Activated naive CD4-positive, alpha-beta T cell treated with anti-CD3 and anti-CD28 coated beads, Interleukin-2, amount 50 U/mL, for 16 hours (primary cell): ENCODE measurements at places on chromosomes 6 and 20.

DNA sequence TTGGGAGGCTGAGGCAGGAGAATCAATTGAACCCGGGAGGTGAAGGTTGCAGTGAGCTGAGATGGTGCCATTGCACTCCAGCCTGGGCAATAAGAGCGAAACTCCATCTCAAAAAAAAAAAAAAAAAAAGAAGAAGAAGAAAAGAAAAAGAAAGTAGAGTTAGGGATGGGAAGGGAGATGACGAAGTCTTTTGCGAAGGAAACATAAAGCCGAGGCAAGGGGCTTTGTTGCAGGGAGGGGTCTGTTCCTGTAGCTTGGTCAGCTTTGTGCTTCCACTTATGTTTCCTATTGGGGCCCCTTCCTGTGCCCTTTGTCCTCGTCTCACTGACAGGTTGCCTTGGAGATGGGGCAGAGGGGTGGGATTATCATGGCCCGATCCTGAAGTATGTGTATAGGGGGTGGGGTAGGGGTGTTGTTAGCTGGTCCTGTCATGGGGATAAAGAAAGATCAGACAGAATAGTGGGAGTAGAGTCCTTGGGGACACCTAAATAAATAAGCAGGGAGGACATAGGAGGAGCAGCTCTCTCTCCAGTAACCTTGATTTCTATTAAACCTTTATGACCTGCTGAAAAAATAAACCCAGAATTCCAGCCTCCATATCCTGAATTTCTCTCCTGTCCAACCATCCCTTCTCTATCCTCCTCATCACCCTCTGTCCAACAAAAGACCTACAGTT, 1.1 kb upstream of the CLIC1 start:
- DNase-seq: no peak

DNA sequence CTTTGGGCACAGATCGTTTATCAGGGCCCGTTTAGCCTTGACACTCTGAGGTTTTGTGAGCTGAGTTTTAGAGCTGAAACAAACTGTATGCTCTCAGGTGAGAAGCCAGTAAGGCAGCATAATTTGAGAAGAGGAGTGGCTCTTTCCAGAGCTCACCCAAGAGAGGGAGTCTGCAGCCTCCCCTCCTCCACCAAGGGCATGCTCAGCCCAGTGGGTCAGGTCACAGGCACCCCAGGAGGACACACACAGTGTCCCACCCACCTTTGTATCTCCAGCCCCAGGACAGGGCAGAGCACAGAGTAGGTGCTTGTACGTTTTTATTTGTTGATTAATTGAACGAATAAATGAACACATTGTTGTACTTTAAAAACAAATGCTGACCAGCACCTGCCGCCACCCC, 3.4 kb downstream of the TSPO2 start:
- no peak for DNase-seq

DNA sequence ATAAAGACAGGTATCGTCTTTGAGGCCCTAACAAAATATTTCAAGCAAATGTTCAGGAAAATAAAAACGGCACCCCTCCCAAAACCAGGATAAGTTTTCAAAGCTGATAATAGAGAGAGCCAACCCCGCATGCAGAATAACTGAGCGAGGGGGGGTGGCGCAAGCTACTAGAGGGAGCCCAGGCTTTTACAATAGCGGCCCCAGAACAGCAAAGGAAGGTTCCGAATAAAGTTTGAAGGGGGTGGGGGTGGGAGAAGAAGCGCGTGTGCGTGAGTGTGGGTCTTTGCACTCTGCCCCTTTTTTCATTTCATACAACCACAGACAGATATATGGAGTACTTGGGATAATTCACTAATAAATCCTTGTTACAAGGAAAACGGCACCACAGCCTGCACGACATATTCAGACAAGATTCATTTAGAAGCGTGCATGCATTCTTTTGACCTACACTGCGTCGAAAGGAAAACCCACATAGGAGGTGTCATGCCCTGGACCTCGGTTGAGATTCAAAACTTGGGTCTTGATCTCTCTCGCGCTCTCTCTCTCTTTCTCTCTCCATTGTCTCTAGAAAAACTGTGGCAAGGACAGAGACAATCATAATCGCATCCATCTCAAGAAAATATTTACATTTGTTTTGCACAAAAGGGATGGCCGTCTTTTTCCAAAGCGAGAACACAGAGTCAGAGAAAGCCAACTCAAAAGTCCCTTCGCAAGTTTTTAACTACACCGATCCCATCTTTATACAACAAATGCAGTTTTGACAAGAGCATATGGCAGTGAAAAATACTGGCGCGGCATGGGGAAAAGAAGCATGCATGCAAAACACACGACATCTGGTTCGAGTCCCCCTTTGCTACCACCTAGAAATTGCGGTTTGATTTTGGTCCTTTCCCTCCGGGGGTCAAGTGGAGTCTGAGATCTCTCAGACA, 1.6 kb downstream of the OLIG3 start:
- no peak for DNase-seq

GRCh38 chr20:16438100-16438499, 135.1 kb downstream of the KIF16B start:
- DNase-seq: no peak

GRCh38 chr6:2232445-2232844, 13.0 kb downstream of the GMDS start:
- DNase-seq: no peak

- no peak for DNase-seq
Observed at GRCh38 chr6:153208706-153209105, 77.6 kb upstream of the RGS17 start.

- no peak for DNase-seq
Observed at GRCh38 chr20:1431158-1431557, 35.5 kb downstream of the NSFL1C start.

DNA sequence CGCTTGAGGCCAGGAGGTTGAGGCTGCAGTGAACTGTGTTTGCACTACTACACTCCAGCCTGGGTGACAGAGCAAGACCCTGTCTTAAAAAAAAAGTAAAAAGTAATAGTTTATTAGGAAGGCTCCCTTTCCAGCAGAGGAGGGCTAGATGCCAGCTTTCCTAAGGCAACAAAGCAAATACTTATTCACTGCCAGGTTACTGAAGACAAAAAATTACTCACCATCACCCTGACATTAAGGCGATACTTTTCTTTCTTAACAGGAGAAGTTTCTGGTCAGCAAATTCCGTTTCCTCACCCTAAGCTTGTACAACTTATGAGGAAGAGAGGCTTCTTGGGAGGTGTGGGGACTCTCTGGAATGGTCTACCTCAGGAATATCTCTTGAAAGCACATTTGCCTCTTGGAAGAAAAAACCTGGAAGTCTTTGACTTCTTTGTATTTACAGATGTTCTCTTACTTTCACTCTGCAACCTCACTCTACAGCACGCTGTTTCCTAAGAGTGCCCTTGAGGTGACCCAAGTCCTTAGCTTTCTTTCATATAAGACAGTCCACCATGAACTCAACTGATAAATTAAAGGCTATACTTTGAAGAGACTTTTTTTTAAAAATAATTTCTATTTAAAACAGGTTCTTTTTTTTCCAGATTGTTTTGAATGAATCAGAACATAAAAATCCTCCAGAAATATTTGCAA, 52.9 kb upstream of the TRAF3IP2 start:
- DNase-seq: no peak

- DNase-seq: no peak
Observed at GRCh38 chr6:103277936-103278335, 1581.8 kb downstream of the HACE1 start.

- DNase-seq: no peak
Observed at GRCh38 chr6:132950566-132950965, 136.2 kb downstream of the RPS12 start.

- DNase-seq: no peak
Observed at GRCh38 chr6:84623956-84624680, 140.3 kb downstream of the TBX18 start.

GRCh38 chr6:116102873-116103272, 2.2 kb downstream of the NT5DC1 start:
- DNase-seq: no peak

- no peak for DNase-seq
Observed at GRCh38 chr20:59788811-59789397, 144.5 kb downstream of the SYCP2 start.

- no peak for DNase-seq
Observed at GRCh38 chr6:8991844-8992243, 556.5 kb upstream of the SLC35B3 start.

DNA sequence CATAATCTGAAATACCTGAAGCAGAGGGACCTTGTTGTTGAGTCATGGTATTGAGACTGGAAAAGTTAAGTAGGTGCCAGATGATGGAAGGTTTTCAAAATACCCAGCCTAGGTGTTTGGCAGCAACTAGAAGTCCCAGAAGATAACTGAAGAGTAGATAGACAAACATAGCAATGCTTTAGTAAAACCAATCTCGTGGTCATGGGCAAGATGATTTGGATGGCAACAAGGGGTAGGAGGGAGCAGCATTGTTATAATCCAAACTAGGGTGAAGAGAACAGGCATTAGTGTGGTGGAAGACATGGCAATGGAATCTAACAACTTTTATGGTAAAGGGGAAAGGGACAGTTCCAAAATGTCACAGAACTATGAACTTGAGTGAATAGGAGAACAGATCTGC, 2.3 kb downstream of the FILIP1 start:
- no peak for DNase-seq

GRCh38 chr6:157769776-157770426, 53.1 kb upstream of the SNX9 start:
- no peak for DNase-seq

DNA sequence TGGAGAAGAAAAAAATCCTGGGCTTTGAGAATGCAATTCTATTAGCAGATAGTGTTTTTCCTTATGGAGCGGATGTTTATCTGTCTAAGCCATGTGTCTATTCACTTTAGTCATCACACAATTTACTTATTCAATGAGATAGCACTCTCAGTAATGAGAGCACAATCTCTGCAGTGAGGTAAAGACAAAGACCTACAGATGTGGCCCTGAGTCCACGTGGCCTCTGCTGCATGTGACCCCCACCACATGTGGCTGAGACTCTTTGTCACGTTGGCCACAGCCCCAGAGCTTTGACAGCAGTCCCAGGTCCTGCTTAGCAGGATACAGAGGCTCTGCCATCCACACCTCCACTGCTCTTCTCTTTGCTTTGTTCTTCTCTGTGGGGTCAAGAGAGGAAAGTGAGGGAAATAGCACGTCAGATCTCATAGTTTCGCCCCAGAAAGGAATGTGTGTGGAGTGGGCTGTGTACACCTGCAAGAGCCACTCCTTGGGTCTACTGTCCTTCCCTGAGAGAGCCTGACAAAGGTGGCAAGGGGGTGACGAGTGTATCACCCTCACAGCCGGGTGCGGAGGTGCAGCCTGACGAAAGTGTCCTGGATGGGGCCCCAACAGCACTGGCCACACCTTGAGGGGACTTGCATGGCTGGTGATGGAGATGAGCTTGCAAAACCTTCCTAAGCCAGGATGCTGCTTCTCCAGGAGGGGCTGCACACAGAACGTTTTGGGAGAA, 40.7 kb downstream of the ZNF831 start:
- DNase-seq: no peak

DNA sequence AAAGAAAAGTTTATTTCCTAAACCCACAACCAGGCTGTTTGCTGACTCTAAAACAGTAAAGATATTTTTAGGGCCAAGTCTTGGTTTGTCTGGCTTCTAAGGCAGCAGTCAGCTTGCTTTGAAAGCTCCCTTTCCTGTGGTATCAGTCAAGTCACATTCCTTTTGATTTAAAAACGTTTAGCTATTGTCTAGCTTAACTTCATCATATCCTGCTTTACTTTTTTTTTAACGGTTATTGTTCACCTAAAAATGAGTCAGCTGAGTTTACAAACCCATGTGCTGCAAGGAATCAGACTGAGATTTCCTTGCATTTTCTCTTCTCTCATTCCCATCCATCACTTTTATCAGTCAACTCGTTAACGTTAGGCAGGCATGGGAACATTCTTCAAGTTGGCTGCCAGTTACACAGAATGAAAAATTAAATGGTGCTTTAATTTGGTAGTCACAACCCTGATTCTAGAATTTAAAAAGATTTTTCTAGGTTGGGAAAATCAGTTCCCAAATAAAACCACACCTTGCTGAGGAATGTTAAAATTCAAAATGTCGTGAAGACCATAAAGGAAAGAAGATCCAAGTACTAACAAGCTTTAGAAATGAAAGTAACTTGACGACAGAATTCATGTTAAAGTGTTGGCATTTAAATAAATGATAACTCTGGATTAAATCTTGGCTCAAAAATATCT, 45.9 kb downstream of the ELOVL5 start:
- no peak for DNase-seq

GRCh38 chr20:5658912-5659345, 91.3 kb upstream of the SHLD1 start:
- DNase-seq: peak; percentile 51

DNA sequence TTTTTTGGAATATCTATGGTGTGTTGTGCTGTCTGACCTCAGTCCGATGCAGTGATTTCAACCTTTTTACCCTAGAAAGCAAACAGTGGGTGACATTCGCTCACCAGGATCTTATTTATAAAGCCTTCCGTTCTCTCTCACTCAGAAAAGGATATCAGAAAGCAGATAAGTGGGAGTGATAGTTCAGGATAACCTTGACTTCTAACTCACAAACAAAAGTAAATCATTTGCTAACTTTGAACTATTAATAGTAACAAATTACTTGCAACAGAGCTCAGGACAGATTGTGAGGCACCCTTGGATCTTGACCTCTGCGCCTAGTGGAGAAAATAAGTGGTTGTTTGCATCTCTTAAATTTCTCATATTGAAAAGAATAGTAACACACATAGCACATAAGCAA, 637.1 kb upstream of the CITED2 start:
- no peak for DNase-seq

DNA sequence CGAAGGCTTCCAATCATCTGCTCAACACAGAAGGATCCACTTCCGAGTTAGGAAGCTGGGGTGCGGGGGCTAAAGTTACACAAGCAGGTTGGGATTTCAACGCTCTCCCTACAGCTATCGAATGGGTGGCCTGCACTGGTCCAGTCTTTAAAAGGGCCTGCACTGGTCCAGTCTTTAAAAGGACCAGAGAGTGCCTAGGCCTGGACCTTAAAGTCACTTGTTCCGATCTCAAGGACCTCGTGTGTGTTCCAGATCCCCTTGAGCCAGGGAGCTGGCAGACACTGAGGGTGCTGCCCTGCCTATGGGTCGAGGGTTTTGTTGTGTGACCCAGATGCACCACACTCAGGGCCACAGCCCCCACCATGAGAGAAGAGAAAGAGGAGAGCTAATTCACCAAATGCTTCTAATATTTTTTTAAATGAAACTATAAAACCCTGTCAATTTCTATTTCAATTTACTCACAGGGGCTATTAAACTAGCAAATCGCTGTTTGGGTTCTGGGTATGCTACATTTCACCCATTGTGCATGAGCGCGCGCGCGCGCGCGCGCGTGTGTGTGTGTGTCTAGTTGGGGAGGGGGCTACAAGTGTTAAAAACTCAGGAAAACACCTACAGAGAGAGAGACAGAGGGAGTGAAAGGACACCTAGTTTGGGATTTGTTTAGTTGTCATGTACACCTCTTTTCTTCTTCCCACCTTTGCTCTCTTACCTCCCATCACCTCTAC, 7.5 kb downstream of the TFAP2B start:
- DNase-seq: no peak

- peak; percentile 59 for DNase-seq
Observed at GRCh38 chr20:57092112-57092899, 174.1 kb downstream of the BMP7 start.

DNA sequence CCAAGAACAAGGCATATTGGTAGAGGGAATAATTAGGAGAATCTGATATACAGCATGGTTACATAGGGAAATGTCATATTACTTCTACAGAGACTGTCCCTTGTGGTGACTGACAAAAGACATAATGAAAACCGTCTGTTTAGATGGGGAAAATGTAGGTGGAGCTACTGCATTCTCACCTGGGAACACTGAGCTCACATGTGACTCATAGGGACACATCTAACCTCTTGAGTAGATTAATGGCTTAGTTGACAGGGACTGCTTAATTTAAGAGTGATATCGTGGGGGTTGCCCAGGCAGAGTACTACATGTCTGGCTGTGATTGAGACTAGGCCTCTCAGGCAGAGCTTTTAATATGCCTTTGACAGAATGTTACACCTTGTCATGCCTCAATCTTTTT, 235.3 kb upstream of the ZFP64 start:
- DNase-seq: no peak
